Astrocyte (in vitro differentiated cells and primary cell): ENCODE measurements at places on chromosomes 2 and 18.

GRCh38 chr2:29528891-29529520, 392.4 kb downstream of the ALK start:
- peak; percentile 73 for DNase-seq

DNA sequence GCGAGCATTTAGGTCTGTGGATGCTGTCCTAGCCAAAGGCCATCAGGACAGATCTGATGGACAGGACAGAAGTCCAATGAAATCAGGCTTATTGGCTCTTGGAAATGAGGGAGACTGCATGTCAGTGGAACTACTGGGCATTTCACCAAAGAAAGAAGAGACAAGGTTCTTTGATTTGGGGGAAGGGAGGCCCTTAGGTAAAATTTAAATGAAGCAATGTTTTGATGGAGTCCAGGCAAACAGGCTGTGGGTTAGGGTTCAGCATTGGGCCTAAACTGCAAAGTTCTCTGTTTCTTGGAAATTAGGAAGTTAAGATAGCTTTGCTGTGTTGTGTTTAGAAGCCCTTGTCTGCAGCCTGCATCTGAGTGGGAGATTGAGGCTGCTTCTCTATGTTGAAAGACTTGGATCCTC, 31.6 kb upstream of the RNF149 start:
- peak; percentile 22 for DNase-seq

DNA sequence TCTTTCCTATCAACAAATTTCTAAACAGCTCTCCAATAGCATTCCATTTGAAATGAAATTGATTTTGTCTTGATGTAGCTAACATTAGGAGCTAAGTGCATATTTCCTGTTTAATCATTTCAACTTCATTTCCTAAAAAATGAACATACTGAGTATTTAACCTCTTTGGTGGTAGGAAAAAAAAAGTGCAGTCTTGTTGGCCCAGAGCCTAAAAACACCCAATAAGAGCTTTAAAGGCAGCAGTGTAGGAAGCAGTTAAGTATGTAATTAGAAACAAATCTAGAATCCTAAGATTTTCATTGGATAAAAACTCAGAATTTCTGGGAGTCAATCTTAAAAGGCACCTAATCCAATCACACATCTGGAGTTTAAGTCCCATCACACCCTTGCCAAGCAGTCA, 71.0 kb upstream of the RBMS1 start:
- DNase-seq = no peak

DNA sequence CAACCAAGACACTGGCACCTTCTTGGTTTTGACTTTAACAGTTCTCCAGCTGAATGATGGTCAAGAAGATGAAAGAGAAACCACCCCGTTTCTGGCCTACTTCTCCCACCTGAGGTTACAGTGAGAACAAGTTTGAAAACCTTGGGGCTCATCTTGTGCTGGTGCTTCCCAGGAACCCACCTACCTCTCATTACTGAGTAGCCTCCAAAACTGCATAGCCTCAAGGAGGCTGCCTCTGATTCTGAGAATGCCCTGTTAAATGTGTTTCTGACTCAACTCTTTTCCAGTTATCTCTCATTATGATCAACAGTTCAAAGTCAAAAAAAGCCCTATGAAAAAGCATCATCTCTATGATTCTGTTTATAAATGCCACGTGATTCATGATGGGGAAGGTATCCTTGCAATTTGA, 121.9 kb downstream of the CACNB4 start:
- DNase-seq = no peak

DNA sequence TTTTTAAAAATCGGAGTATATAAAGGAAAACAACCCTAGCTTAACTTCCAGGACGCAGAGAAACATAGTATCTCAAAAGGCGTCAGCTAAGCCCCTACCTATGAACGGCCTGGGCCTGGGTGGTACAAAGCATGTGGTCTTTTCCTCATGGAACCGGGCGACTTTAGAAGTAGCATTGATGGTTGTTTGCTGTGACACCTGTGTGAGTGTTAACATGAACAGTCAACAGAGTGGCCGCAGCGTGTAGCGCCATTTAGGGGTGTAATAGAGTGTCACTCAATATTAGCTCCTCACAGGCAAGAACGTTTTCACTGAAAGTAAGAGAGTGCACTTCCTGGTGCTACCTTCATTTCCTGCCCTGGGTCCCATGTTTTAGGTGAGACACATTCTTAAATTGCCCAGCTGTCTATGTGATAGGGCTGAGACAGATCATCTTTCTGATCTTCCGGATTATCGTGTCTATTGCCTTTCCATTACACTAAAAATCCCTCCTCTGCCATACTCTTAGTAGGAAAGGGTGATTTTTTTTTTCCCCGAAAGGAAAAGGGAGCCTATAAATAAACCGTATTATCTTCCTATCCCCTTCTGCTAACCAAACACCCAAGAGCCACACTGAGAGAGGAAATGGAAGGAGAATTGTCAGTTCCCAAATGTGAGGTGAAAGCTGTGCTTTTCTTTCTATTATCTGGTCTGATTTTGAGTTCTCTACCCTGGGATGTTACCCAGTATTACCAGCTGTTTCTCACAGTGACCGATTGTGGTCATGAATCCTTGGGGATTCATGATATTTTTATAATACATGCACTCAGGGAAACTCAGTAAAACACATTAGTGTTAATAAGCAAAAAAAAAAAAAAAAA, 1.3 kb downstream of the GORASP2 start:
- peak; percentile 22 for DNase-seq

- DNase-seq = peak; percentile 48
Measured at GRCh38 chr2:191187105-191187829, 36.5 kb upstream of the STAT4 start.

DNA sequence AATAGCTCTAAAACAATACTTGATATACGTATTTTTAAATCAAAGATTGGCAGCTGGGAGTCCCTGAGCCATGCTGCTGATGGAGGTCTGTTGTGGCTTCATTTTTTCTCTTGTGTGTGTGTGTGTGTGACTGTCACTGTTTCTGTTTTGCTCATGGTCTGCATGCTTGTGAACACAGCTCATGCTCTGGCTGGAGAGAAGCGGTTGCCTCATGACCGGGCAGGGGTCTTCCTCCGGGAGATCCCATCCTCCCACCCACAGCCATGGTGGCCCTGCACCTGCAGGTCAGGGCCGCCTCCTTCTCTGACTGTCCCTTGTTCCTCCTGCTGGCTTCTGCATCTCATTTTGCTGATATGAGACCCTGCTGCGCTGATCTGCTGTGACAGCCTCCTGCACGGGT, 47.3 kb upstream of the GALR1 start:
- DNase-seq = no peak

GRCh38 chr2:11757101-11757500, 10.7 kb downstream of the LPIN1 start:
- DNase-seq = no peak

- no peak for DNase-seq
Measured at GRCh38 chr18:71352618-71353017, 1063.8 kb downstream of the SOCS6 start.

DNA sequence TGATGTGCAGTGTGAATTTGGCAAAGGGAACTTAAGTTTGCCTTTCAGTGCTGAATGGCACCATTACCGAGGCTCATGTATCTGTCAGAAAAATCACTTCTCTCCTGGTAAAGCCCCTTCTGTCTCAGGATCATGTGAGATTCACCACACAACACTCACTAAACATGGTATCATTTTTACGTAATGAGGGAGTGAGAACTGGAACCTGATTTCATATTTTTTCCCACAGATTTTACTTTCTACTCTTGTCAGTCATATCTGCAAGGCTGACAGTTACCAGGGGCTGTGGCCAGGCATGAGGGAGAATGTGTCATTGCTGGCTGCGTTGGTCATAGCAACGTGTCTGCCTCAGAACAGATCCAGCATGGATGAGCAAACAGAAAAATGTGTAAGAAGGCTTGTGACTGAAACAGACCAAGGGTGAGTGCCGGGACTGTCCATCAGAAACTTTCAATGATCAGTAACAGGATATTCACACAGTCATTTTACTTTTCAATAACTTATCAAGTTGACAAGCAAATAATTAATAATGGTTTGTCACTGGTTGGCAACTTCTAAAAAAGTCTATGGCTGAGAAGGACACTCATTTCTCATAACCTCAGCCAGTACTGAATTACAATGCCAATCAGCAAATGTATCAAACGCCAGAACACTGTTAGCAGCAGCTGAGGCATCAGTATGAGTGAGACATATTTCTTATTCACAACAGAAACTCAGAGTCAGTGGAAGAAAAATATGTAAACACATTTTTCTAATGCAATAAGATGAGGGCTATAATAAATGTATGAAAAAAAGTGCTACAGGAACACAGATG, 100.5 kb downstream of the CDC42EP3 start:
- DNase-seq = peak; percentile 96

GRCh38 chr2:112699984-112700667, 20.7 kb upstream of the NT5DC4 start:
- no peak for DNase-seq

DNA sequence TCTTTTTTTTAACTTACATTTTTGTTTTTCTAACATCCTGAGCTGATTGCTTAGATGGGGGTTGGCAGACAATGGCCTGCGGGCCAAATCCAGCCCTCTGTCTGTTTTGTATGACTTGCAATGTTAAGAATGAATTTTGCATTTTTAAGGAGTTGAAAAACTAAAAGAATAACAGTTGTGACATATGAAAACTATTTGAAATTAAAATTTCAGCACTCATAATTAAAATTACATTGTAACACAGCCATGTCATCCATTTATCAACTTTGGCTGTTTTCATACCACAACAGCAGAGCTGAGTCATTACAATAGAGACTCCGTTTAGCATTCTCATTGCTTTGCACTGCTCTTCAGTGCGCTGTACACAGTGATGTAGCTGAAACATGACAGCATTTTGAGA, 94.1 kb upstream of the MC4R start:
- peak; percentile 77 for DNase-seq

- no peak for DNase-seq
Measured at GRCh38 chr2:105641389-105641811, 103.3 kb upstream of the NCK2 start.

DNA sequence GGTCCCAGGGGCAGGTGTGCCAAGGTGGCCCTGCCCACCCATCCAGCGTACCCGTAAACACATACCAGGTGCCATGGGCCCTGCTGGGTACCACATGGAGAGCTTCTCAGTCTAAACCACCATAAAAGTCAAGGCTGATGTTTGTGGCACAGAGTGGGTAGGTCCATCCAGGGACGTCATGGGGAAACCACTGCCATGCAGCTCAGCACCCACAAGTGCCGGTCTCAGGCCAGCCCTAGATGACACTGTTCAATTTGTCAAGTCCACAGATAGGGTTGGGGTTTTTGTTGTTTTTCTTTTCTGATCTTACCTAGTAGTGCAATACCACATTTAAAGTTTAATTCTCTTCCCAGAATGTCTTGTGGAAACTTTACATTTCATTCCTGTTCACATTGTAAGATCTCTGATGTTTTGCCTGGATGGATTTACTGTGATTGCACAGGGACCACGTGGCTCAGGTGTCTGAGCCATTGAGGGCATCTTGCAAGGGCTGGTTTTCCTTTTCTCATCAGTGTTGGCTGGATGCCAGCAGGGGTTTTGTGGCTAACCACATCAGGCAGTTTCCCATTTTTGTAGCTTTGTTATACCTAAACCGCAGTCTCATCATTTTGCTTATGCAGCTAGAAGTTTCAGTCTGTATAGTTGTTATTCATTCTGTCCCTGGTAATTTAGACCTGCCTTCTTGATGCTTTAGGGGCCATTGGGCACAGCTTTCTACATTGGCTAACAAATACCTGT, 64.7 kb downstream of the STK25 start:
- DNase-seq = peak; percentile 80

- DNase-seq = peak; percentile 96
Measured at GRCh38 chr2:187541086-187542085, 12.8 kb downstream of the TFPI start.
